Activated T-helper 2 cell treated with anti-CD3 and anti-CD28 coated beads, Interferon-gamma antibody, Interleukin-2, Interleukin-4, amounts not matched to agents 10 μg/mL and 5 μg/mL and 100 μg/mL, durations not matched to agents 14 hours and 24 hours and 36 hours (primary cell): ENCODE measurements at places on chromosomes 12 and 14.

GRCh38 chr14:58026967-58027366 lies 125.0 kb downstream of the ARMH4 start:
- DNase-seq = no peak

- no peak for DNase-seq
Measured at GRCh38 chr12:52063082-52063924, 6.5 kb upstream of the ATG101 start.

DNA sequence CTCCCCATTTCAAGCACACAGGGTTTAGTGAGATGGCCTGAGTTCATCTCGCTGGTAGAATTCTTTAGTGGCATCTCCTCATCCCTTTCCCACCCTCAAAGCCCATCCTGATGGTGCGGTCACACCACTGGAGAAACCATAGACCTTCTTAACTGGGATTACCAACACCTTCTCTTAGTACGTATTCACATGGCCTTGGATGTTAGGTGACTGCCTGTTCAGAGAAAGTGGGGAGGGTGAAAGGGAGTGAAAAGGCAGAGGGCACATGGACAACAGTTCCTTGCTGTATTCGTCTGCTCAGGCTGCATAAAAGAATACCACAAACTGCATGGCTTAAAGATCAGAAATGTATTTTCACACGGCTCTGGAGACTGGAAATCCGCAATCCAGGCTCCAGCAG lies 306.1 kb downstream of the ZFP36L1 start:
- DNase-seq = no peak

DNA sequence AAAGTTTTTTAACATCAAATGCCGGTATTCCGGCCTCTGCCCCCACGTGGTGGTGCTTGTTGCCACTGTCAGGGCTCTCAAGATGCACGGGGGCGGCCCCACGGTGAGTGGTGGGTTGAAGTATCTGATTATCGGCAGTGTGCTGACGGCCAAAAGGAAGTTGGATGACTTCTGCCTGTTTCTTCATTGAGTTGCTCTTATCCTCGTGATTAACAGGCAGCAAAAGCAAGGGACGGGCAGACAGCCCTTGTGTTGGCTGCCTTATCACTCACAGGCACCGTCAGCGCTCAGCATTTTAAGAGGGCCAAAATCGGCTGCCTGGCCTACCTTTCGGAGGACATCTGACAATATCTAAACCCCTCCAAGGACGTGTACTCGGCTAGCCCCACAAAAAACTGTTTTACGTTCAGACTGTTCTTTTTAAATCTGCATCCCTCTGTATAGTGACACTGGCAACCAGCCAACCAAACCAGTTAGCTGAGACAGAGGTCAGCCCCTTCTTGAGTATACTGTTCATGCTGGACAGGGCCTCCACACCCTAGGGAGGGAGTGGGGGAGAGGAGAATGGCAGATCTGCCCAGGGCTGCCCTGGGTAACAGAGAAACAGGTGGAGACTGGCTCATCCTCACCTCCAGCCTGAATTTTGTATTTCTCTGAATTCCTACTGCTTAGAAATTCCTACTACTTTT lies 22.9 kb upstream of the AKAP5 start:
- DNase-seq = no peak

- no peak for DNase-seq
Measured at GRCh38 chr12:24012528-24012927, 63.1 kb upstream of the SOX5 start.

DNA sequence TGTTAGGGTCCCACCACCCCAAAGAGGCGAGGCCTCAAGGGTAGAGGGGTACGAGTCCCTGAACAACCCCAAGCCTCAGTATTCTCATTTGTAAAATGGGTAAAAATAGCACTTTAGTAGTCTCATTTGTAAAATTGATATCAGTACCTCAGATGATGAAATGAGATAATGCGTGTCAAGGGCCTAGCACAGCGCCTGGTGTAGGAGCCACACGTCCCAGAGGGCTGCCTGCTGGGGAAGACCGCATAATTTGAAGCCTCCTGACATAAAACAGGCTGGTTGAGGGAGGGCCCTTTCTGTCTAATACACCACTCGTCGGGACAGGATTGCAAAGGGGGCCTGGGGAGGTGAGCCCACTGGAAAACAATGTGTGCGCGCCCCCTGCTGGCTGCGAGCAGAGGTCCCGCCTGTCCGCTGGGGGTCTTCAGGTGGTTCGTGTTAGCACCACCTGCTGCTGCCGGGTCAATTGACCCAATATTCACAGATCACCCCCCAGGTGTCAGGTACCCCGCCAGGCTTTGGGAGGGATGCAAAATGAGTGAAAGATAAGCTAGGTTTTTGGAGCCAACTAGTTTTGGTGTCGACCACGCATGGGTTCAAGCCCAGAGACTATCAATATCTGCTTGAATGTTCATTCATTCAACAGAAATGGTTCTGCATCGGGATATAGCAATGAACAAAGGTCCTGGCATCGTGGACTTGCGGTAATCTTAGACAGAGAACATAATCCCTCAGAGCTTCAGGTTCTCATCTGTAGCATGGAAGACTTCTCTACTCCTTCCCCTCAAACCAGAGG lies 24.7 kb upstream of the IRF2BPL start:
- DNase-seq = peak; percentile 57

- DNase-seq = no peak
Measured at GRCh38 chr12:47394070-47394469, 311.8 kb downstream of the RPAP3 start.

GRCh38 chr12:60101715-60102114 lies 505.9 kb downstream of the SLC16A7 start:
- DNase-seq = no peak

DNA sequence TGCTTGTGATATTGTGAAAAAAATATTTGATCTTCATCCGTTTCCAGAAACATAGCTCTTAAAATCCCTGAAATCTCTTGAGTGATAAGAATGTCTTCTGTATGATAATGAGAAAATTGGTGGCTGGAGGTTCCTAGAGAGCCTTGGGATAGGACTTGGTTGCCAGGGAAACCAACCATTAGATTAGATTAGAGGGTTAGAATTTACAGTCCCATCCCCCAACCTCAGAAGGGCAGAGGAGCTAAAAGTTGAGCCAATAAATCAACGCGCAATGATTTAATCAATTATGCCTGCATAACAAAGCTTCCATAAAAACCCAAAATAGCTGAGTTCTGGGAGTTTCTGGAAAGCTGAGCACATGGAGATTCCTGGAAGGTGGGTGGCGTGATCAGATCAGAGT lies 10.6 kb downstream of the SEL1L start:
- DNase-seq = no peak

GRCh38 chr12:25001311-25001710 lies 52.4 kb upstream of the BCAT1 start:
- no peak for DNase-seq

DNA sequence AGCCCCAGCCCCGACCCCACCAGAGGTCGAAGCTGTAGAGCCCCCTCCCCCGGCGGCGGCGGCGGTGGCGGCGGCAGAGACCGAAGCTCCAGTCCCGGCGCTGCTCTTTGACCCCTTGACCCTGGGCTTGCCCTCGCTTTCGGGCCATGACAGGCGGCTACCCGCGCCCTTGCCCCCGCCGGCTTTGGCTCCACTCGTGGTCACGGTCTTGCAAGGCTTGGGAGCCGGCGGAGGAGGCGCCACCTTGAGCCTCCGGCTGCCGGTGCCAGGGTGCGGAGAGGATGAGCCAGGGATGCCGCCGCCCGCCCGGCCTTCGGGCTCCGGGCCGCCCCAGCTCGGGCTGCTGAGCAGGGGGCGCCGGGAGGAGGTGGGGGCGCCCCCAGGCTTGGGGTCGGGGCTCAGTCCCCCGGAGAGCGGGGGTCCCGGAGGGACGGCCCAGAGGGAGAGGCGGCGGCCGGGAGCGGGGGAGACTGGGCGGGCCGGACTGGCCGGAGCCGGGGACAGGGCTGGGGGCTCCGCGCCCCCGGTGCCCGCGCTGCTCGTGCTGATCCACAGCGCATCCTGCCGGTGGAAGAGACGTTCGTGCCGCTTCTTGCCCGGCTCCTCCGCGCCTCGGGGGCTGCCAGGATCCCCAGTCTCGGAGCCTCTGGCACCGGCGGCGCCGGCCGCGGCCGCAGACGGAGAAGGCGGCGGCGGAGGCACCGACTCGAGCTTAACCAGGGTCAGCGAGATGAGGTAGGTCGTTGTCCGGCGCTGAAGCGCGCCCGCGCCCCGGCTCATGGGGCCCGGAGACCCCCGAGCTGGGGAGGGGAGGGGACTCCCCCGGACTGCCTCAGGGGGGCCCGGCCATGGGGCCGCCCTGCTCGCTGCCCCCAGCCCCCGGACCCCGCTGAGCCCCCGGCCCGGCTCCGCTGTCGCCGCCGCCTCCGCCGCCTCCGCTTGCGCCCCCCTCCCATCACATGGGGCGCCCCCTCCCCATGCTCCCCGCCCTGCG lies 778 bp downstream of the AGAP2 start:
- DNase-seq = no peak

- no peak for DNase-seq
Measured at GRCh38 chr12:29519585-29520182, 22.2 kb upstream of the OVCH1 start.

GRCh38 chr12:45730348-45731189 lies 1.1 kb downstream of the ARID2 start:
- DNase-seq = peak; percentile 55

DNA sequence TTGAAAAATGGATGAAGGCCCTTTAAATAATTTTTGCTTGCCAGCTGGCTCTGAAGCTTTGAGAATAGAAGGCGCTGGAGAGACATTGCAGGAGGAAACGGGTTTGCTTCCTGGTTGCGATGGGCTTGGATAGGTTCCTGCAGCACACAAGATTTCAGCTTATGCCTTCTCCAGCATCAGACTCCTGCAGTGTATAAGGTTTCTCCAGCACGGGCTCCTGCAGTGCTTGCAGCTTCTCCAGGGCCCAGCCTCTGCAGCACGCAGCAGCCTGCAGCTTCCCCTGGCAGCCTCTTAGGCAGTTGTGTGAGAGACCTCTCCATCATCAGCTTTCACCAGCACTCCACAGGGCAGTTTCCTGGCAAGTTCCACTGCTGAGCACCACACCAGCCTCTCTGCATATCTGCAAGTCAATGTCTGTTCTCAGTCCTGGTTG lies 78.7 kb upstream of the ZDHHC17 start:
- no peak for DNase-seq

DNA sequence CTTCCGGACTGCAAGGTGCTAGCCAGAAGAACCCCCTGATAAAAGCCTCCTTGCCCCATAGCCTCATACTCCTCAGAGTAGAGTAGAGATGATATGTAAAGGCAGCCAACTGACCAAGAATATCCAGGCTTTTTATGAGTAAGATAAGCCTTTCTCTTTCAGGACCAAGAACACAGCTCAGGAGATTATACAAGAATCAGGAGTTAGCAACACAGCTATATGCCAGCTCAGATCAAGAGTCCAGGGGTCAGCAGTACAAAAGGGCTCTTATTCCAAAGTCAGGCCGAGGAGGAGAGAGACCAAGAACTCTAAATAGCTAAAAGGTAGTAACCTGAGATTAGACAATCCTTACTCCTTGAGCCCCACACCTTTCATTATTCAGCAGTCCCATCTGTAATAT lies 135.3 kb downstream of the BTG1 start:
- no peak for DNase-seq

DNA sequence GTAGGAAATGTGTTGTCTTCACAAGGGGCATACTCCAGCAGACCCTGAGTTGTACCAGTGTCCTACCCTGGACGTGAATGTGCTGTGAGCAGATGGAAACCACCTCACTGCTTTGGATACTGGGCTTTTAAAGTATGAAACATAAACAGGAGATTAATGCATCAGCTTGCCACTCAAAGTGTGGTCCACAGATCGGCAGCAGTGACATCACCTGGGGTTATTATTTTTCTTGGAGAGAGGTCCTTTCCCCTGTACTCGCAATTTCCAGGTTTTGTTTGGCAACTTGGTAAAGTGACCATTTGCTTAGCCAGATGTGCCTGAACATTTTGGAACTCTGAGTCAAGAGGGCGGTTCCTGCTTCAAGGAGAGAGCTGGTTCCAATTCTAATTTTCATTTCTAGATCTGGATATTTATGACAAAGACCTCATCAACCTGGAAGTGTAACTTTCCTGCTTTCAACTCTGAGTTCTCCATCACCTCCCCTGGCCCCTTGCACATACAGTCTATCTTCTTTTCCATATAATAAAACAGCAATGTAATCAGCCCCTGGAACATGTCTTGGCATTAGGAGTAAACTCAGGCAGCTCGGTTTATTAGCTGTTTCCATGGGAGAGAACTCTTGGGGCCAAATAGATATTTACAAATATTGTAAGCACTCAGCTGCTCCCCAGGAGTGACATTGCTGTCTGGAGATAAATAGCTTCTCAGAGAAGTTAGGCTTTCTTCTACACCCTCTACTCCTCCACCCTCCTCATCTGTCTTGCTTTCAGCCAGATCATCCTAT lies 237.0 kb upstream of the TBX3 start:
- no peak for DNase-seq

- no peak for DNase-seq
Measured at GRCh38 chr14:68041876-68042354, 222.3 kb downstream of the RAD51B start.

GRCh38 chr14:106877517-106877916 lies 1351.1 kb downstream of the TMEM121 start:
- no peak for DNase-seq

DNA sequence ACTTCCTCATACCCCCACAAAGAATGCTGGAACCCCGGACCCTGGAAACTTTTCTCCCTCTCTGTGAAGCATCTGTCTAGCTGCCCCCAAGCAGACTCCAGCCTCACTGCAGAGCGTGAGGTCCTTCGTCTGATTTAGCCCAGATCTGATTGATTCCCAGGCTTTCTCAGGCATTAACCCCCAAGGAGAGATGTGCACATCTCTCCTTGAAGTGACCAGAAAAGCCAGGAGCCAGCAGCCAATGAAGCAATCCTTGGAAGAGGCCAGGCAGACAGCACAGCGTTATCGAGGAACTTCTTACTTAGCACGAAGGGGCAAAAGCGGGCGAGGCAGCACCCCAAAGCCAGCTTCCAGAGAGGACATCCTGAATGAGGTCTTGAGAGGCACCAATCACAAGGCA lies 100.7 kb downstream of the ZFP36L1 start:
- DNase-seq = no peak

GRCh38 chr12:115895247-115895646 lies 382.2 kb downstream of the MED13L start:
- no peak for DNase-seq

DNA sequence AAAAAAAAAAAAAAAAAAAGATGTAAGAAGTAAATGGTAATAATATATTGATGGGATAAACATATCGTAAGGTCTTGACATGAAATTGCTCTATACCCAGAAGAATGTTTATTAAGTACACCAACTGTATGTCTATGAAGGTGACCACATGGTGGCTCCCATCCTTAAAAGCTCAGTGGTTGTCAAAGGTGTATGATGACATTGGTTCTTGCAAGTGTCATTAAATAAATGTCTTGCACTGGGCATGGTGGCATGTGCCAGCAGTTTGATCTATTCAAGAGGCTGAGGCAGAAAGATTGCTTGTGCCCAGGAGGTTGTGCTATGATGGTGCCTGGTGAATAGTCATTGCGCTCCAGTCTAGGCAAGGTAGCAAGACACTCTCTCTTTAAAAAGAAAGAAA lies 10.4 kb downstream of the CCT2 start:
- DNase-seq = no peak

DNA sequence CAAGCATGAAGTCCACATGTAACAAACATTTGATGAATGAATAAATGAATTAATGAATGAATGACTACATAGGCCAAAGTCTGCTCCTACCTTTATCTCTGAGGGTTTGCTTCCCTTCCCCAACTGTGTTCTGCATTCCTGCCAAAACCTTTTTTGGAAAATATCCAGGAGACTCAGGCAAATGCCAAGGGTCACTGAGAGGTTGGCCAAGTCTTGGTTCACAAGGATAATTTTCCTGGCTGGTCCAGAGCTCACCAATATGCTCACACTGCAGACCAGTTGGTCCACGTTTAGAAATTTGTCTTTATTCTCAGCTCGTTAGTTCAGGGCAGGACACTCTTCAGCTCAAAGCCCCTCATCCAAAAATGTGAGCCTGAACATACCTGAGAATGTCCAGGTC lies 10.2 kb downstream of the TMEM233 start:
- no peak for DNase-seq
